ENCODE measurements at places on chromosomes 13 and 19. TPM values are rescaled to one million over a fixed set of nuclear protein-coding genes. Genes with fewer than 3 reads are reported as not detected.

DNA sequence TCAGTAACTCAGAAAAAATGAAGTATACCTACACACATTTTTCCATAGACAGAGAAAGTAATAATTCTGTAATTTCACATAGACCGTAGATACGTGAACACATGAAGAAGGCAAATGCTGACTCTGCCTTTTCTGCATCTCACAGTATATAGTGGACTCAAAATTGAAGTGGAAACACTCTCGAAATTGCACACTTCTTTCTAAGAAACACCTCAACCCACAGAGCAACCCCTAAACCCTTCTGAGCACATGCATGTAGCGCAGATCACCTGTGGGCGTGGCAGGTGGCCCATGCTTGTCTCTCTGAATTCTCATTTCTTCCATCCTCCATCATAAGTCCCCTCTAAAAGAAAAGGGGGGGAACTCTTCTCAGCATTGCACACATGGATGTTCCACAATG, 34.7 kb downstream of the COL4A1 start:
- no peak for DNase-seq
- H3K4me1 ChIP-seq: no peaks in the 10 kb centered on the region
- H3K27ac ChIP-seq: no peak overlapping the region

GRCh38 chr13:83940742-83941141, 58.5 kb upstream of the SLITRK1 start:
- no peak overlapping the region for H3K27ac ChIP-seq
- H3K36me3 ChIP-seq: no peaks in the 10 kb centered on the region
- H3K4me1 ChIP-seq: no peaks in the 10 kb centered on the region
- no peak overlapping the region for H3K4me3 ChIP-seq
- H3K27me3 ChIP-seq: no peaks in the 10 kb centered on the region

GRCh38 chr13:23202383-23202782, 21.6 kb downstream of the SGCG start:
- no peak overlapping the region for H3K27ac ChIP-seq
- DNase-seq: no peak
- H3K4me3 ChIP-seq: no peak overlapping the region
- H3K27me3 ChIP-seq: no peaks in the 10 kb centered on the region
- H3K36me3 ChIP-seq: no peaks in the 10 kb centered on the region

- DNase-seq: no peak
- no peaks in the 10 kb centered on the region for H3K36me3 ChIP-seq
- H3K27ac ChIP-seq: no peak overlapping the region
- H3K4me3 ChIP-seq: no peak overlapping the region
- no peaks in the 10 kb centered on the region for H3K4me1 ChIP-seq
Observed at GRCh38 chr13:88919970-88920628, 1248.9 kb downstream of the SLITRK5 start.

The ICAM3 gene
- total RNA-seq: 5.9 TPM

The UFM1 gene
- 44.8 TPM for total RNA-seq
